Muscle of back (tissue), 13 donors: ENCODE measurements at places on chromosomes 12 and 14. TPM values are rescaled to one million over a fixed set of nuclear protein-coding genes. Genes with fewer than 3 reads are reported as not detected.

- no peak for DNase-seq
Observed at GRCh38 chr12:87853448-87854003, 175.7 kb downstream of the C12orf50 start.

DNA sequence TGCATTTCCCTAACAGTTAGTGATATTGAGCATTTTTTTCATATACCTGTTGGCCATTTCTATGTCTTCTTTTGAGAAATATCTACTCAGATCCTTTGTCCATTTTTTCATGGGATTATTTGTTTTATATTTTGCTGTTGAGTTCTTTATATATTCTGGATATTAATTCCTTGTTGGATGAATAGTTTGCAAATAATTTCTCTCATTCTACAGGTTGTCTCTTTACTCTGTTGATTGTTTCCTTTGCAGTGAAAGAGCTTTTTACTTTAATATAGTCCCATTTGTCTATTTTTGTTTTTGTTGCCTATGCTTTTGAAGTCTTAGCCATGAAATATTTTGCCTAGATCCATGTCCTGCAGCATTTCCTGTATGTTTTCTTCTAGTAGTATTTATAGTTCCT, 11.5 kb upstream of the SLC4A8 start:
- no peak for DNase-seq

DNA sequence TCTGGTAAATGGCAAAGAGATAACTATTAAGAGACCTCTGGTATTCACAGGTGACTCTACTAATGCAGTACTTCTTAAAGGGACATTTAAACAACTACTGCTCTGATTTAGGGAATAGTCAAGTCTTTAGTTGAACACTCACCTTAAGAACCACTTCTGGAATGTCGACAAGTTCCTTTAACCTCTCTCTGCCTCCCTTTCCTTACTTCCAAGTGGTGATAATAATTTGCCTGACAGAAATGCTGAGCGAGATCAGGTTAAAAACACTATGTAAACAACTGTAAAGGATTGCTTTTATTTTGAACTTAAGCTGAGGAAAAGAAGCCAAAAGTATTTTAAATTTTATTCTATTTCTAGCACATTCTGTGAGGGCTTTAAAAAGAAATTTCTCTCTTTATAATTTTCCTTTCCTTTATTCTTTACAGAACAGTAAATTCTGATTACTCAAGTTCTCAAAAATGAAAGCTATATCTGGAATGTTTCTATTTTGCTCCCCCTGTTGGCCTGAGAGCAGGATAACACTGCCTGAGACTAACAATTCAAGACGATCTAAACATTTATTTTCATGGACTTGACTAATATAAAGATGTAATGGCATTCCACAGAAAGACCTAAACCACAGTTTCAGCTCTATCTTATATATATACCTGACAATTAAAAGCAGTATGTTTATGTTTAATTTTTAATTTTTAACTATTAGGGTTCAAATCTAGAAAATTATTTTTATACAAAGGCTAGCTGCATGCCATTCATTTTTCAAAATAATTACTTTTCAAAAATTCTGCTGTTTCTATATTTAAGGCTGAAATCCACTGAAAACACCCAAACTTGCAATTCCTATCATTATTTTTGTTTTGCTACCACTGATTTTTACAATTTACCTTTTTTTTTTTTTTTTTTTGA, 29.2 kb downstream of the ZCCHC8 start:
- DNase-seq: peak; percentile 65

- no peak for DNase-seq
Observed at GRCh38 chr14:70646705-70647104, 5.0 kb downstream of the TTC9 start.

GRCh38 chr12:104638218-104638850, 181.6 kb downstream of the CHST11 start:
- DNase-seq: no peak

DNA sequence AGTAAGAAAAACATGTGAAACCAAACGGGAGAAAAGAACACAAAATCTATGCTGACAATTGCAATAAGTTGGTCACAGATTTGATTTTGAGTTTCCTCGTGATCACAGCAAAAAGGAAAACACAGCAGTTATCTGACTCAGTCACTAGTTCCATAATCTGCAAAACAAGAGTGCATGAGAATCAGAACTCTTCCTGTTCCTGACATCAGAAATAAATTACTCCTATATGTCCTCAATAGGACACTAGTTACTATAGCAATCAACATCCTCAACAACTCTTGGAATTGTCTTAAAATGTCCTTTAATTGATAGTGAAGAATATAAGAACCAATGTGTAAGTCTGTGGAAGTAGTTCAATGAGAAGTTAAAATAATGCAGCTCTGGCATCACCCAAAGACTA, 268.0 kb upstream of the NOS1 start:
- DNase-seq: no peak

DNA sequence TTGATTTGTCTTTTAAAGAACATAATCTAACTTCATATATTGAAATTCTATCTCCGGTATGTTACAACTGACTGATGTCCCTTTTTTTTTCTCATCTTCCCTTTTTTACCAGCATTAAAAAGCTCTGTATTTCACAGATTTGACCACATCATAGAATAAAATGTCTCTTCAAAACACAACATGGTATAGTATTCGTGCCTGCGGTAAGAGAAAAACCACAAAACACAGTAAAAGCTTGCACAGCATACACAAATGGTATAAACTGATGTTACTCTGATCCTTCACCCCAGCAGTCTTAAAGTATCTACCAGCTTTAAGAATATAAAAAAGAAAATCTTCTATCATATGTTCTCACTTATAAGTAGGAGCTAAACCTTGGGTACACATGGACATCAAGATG, 83.4 kb downstream of the HECTD1 start:
- DNase-seq: no peak

DNA sequence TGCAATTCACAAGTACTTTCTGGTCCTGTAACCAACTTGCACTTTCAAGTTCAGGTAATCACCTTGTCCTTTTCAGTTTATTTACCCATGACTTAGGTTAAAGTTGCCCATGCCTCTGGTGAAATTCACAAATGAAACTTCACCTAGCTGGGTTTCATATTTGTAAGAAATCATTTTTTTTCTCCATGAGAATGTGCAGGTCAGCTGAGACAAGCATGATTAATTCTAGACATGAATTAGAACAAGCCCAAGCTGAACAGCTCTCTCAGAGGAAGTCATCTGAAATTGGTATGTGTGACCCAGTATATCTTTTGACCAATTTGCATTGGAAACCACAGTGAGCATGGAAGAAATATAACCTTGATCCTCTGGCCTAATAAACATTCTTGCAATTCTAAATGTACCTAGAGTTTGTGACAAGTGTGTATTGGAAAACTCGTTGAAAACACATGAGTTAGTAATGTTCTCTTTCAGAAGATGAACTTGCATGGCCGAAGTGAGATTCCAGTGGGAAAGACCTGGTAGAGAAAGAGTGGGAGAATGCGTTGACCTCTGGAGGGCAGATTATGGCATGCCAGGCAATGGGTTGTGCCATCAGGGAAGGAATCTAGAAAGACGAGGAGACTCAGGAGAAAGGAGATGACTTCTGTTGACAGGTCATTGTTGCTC, 486.5 kb downstream of the ZFP36L1 start:
- DNase-seq: no peak

- DNase-seq: peak; percentile 15
Observed at GRCh38 chr12:109385339-109386058, 37.8 kb downstream of the MYO1H start.

GRCh38 chr12:54991991-54992375, 7.4 kb upstream of the TESPA1 start:
- DNase-seq: no peak

- DNase-seq: no peak
Observed at GRCh38 chr12:46677749-46678148, 148.0 kb downstream of the SLC38A4 start.

- no peak for DNase-seq
Observed at GRCh38 chr12:52367876-52368275, 595 bp upstream of the KRT85 start.

- DNase-seq: no peak
Observed at GRCh38 chr14:20438664-20439063, 2.7 kb upstream of the KLHL33 start.

DNA sequence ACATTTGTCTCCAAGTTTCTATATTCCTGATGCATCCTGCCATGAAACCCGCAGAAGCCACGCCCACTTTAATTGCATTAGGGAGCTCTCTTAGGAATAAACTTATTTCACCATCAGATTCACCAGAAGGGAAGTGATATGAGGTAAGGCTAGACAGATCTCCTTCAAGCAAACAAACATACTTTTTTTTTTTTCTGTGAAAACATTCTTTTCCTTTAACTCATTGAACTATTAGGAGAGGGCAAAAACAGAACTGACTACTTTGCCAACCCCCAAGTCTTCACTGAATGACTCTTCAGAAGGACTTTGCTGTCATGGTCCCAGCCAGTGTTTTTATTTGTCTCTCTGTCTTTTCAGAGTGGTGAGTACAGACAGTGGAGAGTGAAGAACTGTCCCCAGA, 48.4 kb downstream of the GTF2A1 start:
- no peak for DNase-seq

DNA sequence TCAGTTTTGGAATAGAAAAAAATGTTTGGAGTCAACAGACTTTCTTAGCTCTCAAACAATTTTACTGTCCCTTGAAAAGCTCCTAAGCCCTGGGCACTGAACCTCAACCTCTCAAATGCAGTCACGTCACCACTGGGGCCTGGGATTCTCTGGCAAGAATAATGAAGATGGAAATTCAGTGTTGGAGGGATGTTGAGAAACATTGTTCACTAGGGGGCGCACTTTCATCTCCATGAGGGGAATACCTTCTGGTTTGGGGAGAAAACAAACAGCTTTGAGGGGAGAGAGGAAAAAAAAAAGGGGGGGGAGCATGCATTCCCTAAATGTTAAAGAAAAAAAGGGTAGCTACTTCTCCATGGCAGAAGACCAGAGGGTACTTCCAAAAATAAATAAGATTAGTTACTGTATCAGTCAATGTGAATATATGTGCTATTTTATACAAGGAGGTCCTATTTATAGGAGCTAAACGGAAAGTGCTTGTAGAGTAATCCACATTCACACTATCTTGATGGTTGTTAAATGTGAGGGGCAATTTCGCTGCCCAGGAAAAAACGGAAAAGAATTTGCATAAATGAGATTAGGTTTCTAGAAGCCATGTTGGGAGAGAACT, 5.8 kb upstream of the TBPL2 start:
- DNase-seq: peak; percentile 69

DNA sequence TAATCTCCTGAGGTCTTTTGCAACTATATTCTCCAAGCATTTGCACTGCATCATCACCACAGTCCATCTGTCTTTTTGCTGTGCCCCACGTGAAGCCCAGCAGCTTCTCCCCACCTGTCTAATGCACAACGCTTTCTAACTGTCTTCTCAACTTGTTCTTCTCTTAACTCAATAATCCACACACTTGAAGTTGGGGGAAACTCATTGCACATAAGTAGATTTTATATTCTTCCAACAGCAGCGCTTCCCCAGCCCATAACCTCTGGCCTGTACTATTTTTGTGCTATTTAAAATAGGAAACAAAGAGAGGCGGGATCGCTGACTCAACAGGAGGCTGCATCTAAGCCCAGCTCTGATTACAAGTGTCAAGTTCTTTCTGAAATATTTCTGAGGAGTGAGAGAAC, 226.7 kb downstream of the GXYLT1 start:
- peak; percentile 39 for DNase-seq

DNA sequence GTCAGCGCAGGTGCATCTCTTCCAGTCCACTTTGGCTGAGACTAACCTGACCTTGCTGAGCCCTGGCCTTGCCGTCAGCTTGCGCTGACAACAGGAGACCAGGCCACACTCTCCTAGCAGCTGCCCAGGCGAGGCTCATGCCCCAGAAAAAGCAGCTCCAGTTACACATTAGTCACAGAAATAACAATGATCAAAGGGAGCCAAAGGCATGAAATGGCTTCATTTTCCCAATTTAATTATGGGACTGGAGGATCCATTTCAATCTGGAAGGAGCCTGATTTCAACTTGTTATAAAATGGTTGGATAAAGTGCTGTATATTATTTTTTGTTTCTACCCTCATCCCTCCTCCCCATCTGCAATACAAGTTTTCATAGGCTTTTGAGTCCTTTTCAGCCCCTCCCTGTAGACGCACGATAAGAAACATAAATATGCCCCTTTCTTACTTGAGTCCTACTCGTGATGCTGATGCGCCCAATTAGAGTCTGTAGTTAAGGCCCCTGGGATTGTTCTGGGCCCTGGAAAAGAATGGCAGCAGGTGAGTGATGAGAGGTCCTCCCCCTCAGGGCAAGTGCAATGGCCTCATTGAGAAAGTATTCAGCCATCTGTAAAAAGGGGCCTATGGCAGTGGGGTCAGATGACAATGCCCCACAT, 376.0 kb downstream of the C12orf75 start:
- DNase-seq: no peak

The NCOR2 gene
- polyA plus RNA-seq: 86.6 TPM

The SPSB2 gene
- polyA plus RNA-seq: 5.9 TPM

The IL22 gene
- not detected for polyA plus RNA-seq

The SYNE3 gene
- polyA plus RNA-seq: 9.8 TPM

The CCDC184 gene
- 1.9 TPM for polyA plus RNA-seq
